ENCODE measurements at places on chromosomes 13 and 19. TPM values are rescaled to one million over a fixed set of nuclear protein-coding genes. Genes with fewer than 3 reads are reported as not detected.

Gene PSG1
- not detected for total RNA-seq

Gene S1PR5
- total RNA-seq: 0.40 TPM

Gene IGFLR1
- total RNA-seq: 92.8 TPM

Gene ERCC1
- 59.7 TPM for total RNA-seq

Gene KLK5
- not detected for total RNA-seq

Gene DMKN
- 2.4 TPM for total RNA-seq

Gene ZNF345
- total RNA-seq: 4.2 TPM

Gene DPF1
- 0.75 TPM for total RNA-seq

Gene TUBA3C
- total RNA-seq: not detected

Gene KLK1
- 0.73 TPM for total RNA-seq

Gene SOHLH2
- total RNA-seq: not detected

DNA sequence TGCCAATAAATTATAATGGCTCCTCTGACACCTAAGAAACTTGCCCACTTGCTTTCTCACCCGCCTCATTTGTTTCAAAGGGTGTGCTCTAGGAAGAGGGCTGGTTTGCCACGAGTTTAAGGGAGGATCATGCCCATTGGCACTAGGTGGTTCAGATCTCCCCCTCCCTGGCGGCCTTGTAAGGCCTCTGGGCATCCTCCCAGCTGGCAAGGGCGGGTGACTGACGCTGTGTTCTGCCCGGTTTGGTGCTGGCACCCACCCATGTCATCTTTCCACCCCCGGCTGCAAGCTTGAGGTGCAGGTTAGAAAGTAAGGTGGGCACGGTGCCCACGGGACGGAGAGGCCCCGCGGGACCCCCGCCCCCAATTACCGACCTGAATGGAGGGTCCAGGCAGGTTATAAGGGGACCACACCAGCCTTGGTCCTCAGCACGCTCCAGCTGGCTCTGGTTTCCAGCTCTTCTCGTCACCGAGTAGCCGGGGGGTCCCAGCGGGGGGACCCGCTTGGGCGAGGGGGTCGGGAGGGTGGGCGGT lies 90.4 kb downstream of the PTPRS start:
- DNase-seq: no peak

DNA sequence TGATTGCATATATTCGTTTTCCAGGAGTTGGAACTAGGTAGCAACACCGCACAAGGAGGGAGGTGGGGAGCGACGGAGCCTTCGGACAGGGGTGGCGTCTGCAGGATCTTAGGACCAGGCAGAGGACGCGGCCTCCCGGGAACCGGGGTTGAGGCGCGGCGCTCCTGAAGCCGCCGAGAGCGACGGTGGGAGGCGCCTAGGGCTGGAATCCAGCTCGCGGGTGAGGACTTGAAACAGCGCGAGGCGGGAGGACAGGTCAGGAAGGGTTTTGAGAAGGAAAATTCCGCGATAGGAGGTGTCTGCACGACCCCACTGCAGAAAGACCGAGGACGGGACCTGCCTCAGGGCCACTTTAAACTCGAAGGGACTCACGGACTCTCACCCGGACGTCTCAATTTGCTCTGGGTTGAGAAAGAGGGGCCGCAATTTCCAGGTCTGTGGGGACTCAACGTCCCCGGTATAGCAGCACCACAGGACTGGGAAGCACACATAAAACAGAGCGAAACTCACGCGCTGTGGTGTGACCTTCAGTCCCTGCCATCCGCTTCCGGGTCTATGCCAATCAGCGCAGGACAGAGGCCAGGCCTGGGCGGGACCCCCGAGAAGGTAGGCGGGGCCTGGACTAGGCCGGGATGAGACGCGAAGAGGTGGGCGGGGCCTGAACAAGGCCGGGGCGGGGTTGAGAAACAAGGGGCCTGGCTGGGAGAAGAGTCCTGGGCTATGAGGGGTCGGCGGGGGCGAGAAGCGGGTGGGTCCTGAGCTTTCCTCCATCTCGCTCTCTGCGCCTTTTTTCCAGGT lies at the start of gene ZNF320:
Gene ZNF320 (minus strand): TSS at position 498 of the 798 bp plus-strand sequence. CDS start 7,380 bp downstream, outside the sequence.
- peak; percentile 96 for DNase-seq

- DNase-seq: no peak
These were observed 191.8 kb downstream of the PCCA start for GRCh38 chr13:100280681-100281080.

DNA sequence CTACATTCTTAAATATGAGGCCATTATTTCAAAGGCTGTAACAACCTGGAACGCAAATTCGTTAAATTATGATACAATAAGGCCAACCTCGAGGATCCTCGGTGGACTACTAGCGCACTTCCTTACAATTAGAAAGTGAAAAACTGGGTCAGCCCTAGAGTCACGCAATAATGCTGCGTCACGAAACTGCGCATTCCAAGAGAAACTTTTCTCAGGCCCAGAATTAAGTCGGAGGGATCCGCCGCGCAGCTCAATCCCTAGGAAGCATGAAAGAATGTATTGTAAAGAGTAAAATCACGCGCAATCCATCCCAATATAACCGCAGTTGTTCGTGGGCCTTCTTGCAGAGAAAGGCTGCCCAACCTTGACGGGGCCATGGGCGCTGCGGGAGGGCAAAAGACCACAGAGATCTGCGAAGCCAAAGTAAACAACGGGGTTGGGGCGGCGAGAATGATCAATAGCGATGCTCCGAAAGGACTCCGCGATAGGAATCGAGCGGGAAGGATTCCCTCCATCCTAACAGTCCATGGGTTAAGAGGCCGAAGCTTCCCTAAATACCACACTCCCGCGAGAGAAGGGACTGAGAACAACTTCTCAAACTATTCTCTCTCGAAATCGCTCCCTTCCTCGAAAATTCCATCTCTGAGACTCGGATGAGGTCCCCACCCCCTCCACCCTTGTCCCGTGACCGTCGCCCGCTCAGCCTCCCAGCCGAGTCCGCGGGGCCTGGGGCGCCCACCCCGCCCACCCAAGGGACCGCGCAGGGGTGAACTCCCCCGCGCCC lies 564 bp downstream of the SPART start:
- peak; percentile 51 for DNase-seq

DNA sequence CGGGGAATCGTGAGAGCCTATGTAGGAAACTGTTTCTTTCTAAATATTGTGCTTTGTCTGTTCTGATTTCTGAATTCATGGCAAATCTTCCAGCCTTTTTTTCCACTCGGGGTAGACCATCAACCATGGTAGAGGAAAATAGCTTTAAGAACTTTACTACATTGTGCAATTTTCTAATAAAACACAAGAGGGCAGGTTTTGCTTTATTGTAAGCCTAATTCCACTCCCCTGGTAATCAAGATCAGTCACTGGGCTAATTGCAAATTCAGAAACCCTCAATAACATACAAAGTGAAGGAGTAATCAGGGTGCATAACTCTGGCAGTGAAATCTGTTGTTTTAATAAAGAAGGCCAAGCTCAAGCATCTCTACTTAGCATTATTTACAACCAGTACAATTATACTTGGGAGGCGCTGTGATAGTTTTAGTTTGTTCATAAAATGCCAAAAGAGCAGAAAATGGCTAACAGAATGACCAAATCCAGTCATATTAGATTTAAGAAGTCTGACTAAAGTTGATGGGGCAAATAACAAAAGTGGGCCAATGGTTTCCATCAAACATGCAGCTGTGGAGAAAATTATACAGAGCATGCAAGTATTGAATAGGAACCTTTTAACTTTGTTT lies 43.8 kb downstream of the DCT start:
- DNase-seq: no peak

- peak; percentile 89 for DNase-seq
These were observed 149.1 kb downstream of the KLF12 start for GRCh38 chr13:73984949-73985691.

- no peak for DNase-seq
These were observed 15.1 kb upstream of the POU4F1 start for GRCh38 chr13:78618411-78618810.

DNA sequence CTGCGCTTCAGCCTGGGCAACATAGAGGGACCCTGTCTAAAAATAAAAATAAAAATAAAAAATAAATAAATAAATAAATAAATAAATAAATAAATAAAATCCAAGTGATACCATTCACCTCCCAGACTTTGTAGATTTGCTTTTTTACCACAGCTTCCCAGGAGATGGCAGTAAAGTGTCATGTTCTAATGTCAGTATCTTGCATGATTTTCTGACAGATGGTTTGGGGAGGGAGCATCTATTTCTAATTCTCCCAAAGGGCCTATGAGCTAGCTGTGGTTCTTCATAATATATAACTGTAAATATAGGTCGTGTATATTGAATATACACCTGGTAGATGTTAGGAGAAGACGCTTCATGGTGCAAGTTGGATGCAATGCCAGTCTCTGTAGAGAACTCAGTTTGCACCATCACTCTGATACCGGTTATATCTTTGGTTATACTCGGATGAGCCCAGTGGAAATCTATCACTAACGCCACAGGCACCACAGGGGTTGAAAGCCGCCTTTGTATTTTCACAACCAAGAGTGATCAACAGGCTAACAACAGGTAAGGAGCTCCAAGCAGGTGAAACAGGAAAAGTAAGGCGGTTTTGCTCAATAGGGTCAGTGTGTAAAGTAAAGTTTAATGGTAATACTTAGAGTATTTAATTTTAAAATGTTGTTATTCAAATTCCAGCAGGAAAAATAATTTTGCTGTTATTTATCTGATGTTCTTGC lies 13.9 kb downstream of the APLP1 start:
- DNase-seq: no peak

- DNase-seq: peak; percentile 61
These were observed 752 bp downstream of the ZMYM5 start for GRCh38 chr13:19862481-19863313.

GRCh38 chr19:15595069-15595468 lies 19.9 kb upstream of the CYP4F8 start:
- DNase-seq: no peak

DNA sequence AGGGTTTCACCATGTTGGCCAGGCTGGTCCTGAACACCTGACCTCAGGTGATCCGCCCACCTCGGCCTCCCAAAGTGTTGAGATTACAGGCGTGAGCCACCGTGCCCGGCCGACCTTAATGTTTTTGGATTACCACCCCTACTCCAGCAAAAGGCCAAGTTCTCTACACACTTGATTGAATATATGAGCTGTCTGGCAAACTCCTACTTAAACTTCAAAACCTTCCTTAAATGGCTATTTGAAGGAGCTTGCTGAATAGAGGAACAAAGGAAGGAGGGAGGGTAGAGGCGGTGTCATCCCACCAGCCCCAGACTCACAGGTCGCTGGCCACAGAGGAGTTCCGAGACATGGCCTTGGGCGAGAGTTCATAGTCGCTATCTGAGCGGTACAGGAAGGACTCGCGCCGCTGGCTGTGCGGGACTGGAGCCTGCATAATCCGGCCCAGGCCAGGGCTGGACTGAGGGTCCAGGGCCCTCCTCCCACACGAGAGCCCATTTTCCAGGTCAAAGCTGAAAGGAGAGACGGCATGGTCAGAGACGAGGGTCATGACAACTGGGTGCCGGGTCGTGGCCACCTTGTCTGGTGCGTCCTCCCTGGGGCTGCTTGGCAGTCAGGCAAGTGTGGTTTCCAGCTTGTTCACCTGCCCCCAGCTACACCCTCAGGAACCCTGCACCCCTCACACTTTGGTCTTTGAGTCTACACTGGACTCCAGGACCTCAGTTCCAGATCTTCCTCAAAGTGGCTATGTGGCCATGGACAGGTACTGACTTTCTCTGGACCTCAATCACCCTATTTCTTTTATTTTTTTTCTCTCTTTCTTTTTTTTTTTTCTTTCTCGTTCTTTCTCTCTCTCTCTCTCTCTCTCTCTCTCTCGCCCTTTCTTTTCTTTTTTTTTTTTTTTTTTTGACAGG lies 4.2 kb downstream of the PDE4C start:
- DNase-seq: no peak

DNA sequence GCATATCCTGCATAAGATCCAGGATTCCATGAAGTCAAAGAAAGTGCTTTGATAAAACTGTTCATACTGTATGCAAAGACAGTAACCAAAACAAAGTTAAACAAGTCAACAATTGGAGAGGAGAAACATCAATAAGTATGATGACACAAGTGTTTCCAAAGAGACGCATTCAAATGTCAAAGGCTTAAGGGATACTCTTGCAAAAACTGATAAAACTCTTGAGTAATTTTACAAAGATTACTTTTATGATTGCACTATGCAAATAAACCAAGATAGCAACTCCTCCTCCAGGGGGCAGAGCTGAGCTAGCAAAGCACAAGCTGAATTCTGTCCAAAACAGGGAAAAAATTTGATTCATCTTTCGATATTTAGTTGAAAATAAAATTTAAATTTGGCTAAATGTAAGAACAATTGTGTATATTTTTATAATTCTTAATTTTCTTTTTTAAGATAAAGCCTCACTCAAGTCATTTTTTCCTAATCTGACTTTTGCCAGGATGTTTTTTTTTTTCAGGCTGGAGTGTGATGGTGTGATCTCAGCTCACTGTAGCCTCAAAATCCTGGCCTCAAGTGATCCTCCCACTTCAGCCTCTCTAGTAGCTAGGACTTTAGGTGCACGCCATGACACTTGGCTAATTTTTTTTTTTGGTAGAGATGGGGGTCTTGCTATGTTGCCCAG lies 84.0 kb downstream of the MZT1 start:
- peak; percentile 60 for DNase-seq

DNA sequence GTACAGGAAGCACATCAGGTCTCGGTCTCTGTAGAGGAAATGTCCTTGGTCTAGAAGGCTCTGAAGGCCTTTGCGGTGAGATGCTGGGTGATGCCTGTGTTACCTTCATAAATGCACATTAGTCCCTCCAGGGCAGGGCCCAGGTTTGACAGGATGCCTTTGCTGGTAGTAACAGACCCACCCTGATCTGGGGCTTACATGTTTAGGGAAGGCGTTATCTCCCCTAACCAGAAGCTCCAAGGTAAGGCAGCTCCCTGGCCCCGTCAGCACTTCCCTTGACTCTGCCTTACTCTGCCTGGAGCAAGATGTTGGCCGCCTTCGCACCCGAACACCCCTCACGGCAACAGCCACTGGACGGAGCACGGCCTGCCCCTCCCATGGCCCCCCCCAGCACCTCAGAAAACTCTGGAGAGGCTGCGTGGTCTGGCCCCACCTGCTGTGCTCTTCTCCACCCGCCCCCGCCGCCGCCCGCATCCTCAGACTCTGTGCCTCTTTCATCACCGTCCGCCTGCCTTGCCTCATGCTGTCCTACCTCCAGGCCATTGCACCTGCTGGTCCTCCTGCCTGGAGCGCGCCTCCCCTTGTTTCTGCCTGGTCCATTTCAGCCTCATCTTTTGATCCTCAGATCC lies 9.1 kb downstream of the AP2A1 start:
- DNase-seq: no peak

DNA sequence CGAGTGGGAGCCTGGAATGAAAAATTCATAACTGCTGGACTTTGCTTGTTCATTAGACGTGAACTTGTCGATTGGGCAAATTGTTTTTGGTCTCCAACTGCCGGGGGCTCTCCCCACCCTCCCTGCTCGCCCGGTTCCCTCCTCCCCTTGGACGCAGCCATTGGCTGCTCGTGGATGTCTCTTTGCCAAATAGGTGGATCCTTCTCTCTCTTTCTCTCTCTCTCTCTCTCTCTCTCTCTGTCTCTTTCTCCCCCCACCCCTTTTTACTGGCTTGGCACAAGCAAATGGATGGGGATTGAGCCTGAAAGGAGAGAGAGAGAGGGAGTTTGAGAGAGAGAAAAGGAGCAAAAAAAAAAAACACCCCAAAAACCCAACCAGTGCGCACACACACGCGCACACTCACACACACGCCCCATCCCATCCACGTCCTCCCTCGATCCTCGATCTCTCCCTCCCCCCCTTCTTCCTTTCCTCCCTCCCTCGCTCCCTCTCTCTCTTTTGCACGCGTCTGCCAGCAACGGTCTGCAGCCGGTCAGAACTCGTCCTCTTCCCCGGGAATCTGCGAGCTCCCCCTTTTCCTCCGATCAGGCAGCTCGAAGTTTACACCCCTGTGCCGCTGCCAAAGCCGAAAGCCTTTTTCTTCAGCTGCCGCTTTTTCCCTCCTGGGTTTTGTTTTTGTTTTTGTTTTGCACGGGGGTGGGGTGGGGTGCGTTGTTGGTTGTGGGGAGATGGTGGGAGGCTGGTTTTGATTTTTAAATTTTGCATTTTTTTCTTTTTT lies 27.8 kb downstream of the NFIX start:
- DNase-seq: no peak
